ENCODE measurements at places on chromosomes 16 and 17.

DNA sequence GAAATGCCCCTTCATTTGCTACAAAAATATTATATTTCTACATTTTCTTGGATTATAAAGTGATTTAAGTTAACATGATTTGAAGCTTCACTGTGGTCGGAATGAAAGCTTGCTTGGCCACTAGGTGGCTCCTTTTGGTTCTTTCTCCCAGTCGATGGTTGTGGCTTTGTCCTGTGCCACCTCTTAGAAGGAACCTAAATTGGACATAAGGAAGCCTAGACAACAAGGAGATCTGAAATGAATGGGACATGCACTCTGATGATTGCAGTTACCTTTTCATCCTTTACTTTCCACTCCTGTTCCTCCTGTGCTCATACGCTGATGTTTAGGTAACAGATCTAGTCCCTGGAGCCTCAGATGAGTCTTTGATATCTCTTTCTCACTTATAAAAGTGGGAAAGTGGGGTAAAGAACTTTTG lies 39.2 kb downstream of the FTO start:
- DNase-seq: peak; percentile 53

DNA sequence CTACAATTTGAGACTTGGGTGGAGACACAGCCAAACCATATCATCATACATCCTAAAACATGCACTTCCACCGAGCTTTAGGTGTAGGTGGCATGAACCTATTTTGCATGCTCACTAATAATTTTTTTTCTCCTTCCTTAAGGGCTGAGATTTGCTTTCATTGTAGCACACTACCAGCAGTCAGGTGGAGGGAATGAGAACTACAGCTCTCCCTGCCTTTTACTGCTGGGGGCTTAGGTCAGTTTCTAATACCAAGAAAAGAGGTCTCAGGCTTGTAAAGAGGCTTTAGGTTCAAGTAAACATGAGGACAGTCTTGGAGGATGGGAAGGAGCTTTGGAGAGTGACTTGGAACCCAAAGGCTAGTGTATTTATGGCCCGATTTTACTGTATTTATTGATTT lies 22.0 kb downstream of the CFAP20 start:
- no peak for DNase-seq

GRCh38 chr17:76394166-76394565 lies 9.8 kb downstream of the SPHK1 start:
- DNase-seq: no peak

DNA sequence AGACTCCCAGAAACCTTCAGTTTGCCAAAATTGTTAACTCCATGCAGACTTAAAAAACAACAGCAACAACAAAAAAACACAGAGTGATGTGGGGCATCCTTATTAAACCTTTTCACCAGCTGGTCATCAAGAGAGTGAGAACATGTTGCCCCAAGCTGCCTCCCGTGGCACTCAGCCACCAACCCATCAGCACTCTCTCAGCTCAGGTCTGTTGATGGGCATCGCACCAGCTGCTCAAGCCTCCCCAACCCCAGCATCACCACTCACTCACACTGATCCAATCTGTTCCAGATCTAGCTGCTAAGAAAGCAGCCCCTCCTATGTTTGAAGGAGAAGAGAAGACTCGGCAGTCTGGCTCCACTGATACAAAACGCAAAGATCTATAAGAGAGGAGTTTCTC lies 46.8 kb downstream of the SLC39A11 start:
- DNase-seq: no peak

GRCh38 chr17:33318241-33318640 lies 25.1 kb upstream of the ASIC2 start:
- no peak for DNase-seq

DNA sequence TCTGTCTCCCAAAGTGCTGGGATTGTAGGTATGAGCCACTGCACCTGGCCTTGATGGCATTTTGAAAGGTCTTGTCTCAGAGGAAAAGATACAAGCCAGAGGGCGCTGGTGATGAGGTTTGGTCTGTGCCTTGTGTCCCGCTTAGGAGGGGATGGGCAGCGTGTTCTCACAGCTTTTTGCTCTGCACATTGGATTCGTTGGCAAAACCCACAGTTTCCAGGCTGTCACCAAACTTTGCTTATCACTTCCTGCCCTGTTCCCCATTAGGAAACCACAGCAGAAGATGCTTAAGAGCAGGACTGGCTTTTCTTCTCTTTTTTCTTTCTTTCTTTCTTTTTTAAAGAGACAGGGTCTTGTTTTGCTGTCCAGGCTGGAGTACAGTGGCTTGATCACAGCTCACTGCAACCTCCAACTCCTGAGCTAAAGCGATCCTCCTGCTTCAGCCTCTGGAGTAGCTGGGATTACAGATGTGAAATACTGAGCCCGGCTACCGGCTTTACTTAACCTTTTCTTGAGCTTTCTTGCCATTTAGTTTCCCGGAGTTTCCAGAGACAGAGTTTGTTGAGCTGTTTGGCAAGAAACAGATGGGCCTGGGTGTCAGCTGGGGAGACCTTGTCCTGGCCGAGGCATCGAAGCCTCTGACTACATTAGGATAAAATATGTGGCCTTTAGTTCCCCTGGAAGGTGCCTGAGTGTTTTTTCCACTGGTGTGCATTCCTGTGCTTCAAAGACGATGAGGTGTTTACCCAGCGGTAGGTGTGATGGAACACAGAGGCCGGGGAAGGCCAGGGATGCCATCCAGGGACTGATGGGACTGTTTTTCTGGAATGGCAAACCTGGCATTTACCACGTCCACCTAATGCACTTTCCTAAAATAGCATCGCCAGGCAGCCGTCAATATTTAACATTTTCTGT lies 112.9 kb downstream of the ABCC1 start:
- peak; percentile 10 for DNase-seq

- no peak for DNase-seq
Observed at GRCh38 chr16:70608521-70608920, 37.8 kb upstream of the IL34 start.

DNA sequence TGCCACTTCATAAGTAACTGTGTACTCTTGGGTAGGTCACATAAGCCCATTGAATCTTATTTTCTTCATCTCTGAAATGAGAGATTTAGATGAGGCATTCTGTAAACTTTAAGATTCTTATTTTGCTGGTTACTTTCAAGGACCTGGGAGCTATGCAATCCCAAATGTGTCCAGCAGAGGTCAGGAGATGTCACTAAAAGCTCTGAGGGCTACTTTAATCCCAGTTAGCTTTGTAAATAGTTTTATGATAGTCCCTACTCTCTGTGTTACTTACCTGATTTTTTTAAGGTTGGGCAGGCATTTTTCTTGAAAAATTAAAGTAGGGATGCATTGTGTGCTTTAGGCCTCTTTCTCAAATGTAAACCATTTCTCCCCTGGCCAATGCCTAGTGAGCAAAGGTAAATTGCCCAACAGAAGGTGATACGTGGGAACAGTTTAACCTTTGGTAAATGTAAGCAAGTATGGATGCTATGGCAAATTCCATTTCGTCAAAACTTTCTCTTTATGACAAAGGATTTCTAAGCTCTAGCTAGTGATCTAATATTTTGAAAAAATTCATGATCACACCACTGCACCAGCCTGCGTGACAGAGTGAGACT lies 57.1 kb upstream of the WSB1 start:
- DNase-seq: peak; percentile 77

DNA sequence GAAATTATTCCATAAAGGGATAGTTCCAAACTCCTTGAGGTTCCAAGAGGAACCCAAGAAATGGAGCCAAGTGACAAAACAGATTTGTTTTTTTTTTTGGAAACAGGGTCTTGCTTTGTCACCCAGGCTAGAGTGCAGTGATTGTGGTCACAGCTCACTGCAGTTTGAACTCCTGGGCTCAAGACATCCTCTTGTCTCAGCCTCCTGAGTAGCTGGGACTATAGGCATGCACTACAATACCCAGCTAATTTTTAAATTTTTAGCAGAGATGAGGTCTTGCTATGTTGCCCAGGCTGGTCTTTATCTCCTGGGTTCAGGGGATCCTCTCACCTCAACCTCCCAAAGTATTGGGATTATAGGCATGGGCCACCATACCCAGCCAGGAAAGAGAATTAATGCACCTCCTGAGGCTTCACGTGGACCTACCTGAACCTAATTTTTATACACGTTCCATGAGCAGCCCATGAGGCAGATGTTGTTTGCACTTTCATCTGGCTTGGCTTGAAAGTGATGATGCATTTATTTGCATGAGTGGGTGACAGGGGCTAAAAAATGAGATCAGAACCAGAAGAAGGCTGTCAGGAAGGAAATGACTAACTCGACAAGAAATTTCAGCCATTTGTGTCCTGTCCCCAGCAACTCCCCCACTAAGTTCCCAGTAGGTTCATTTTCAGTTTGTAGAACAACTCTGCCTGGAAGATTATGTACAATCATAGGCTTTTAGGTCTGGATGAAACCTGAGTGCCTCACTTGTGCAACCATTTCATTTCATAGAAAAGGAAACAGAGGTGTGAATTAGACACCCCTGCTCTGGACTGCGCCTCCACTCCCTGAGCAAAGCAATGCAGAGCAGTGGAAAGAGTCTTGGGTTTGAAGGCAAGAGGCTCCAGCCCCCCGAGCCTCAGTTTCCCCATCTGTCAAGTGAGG lies 10.3 kb upstream of the IRF8 start:
- no peak for DNase-seq

- DNase-seq: no peak
Observed at GRCh38 chr17:49223168-49223516, 7.4 kb downstream of the PHOSPHO1 start.

- DNase-seq: peak; percentile 52
Observed at GRCh38 chr17:31525801-31526549, 134.5 kb downstream of the RAB11FIP4 start.

DNA sequence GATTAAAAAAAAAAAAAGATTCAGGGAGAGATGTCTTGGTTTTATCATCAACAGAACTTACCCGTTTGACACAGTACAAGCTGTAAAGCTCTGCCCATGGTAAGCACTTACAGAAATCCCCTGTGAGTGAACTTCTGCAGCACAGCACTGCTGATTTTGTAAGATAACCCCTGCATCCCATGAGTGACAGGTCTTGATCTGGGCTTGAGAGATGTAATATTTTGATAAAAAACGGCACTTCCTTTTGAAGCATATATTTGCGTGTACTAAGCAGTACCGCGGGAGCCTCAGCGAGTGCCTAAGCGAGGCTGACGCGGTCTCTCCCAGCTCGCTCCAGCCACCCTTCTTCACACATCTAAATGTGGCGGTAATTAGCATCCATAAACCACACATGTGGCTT lies 50.5 kb downstream of the IKZF3 start:
- no peak for DNase-seq

- DNase-seq: peak; percentile 71
Observed at GRCh38 chr16:68760671-68761275, 23.7 kb downstream of the CDH1 start.

GRCh38 chr17:81583589-81584342 lies 31.6 kb upstream of the FAAP100 start:
- no peak for DNase-seq

DNA sequence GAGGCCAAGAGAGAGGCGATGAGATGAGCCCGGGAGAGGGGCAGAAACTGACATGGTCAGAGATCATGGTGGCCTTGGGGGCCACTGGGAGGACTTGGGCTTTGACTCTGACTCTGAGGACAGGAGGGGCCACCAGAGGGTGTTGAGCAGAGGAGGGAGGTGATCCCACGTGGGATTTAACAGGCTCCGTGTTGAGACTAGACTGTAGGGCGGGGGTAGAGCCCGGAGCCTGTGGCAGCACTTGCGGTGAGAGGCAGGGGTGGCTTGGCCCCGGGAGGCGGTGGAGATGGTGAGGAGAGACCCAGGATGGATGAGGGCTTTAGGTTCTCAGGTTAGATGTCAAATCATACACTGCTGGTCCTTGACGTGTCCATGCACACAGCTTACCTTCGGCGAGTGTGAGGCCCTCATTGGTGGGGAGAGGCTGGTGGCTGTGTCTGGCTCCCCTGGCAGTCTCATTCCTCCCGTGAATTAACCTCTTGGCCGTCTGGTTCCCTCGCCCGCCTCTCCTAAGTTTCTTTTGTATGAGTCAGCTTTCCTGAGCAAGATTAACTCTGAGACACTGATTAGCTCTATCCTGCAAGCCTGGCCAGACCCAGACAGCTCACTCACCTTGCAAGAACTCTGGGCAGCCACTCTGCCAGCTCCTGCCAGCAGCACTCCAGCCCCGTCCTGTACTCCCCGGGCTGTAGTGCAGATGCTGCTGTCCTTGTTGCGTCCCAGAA lies 39.7 kb downstream of the VPS35L start:
- no peak for DNase-seq

- no peak for DNase-seq
Observed at GRCh38 chr17:2708585-2709182, 2.9 kb downstream of the CLUH start.

GRCh38 chr17:18227635-18228034 lies 2.2 kb downstream of the LLGL1 start:
- no peak for DNase-seq

GRCh38 chr17:77312786-77313599 lies 172.2 kb downstream of the SEC14L1 start:
- no peak for DNase-seq

DNA sequence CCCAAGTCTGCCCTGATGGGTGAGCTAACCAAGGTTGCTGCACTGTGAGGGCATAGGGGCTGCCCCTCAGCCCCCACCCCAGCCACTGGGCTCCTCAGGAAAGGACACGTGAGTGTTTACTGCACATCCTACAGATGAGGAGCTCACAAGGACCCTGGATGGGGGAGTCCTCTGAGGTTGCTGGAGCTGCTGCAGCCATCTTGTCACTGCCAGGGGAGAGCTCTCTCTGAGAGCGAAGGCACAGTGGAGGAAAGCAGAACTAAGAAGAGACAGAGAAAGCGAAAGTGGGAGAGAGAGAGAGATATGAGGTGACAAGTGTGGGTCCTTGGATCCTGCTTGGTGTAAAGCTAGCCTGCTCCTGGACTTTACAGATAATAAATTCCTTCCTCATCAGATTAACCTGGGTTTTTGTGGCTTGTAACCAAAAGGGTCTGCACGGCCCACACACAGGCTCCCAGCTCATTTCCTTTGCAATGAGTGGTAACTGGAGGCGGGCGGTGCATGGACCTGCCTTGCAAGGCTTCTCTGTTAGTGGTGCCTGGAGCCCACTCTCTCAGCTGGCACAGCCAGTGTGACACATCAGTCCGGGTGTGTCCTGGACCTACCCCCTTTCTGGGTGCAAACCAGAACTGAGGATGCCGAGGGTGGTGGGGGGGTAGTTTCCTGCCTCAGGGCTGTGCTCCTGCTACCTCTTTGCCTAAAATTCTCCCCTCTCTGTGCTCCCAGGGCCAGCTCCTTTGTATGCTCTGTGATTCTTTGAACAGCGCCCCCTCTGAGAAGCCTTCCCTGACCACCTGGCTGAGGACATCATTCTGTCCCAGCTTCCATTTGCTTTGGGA lies 14.2 kb downstream of the SNX20 start:
- no peak for DNase-seq

GRCh38 chr17:83061586-83061985 lies 17.8 kb upstream of the METRNL start:
- DNase-seq: no peak
